ENCODE measurements at places on chromosomes 7 and 10.

- DNase-seq: peak; percentile 52
Measured at GRCh38 chr7:28853834-28854749, 104.0 kb downstream of the TRIL start.

- DNase-seq: no peak
Measured at GRCh38 chr10:125316436-125316835, 156.1 kb upstream of the CTBP2 start.

DNA sequence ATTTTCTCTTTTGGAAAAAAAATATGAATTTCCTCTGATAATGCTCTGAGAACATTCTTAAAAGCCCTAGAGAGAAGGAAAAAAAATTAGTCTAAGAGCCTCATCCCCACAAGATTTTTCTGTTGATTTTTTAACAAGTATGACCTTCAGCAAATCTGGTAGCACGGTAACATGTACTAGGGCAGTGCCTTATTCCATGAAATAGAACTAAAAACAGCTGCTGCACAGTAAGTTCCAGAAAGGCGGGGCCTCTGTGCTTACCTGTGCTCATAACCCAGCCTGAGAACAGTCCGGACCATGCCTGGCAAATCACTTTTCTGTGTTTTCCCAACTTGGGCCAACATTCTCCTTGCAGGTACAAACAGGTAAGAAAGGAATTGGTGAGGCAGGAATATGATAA lies 519.1 kb upstream of the AKR1E2 start:
- no peak for DNase-seq

- no peak for DNase-seq
Measured at GRCh38 chr7:78434281-78434680, 635.7 kb downstream of the PHTF2 start.

DNA sequence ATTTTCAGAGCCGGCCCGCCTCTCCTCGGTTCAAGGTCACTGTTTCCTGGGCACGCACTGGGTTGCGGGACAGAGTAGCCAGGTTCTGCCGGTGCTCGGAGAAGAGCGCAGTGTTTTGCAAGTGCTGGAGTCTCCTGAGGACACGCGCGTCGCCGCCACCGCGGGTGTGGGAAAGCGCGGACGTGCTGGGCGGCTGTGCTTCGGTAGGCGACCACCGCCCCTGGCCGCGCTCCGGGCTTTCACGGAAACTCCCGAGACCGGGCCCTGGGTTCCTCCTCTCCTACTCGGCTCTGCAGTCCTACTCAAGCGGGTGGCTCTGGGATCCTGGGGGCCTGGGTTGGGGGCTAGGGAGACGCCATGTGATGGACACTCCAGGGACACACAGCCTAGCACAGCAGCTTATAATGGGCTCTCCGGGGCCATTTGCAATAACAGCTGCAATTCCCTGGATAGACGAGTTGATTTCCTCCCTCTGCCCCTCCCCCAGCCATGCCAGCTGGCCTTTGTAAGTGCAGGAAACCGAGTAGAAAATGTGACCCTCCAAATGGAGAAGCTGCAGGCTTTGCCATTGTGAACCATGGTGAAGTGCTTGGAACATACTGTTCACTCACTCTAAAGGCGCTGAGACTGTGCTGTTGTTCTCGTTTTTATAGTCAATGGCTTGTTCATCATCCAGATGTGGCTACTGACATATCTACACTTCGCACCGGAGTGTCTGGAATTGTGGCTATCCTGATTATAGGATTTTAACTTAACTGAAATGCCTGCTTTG lies 2.1 kb downstream of the FRAT1 start:
- DNase-seq: no peak

GRCh38 chr10:78491812-78492211 lies 458.1 kb downstream of the RPS24 start:
- DNase-seq: no peak

DNA sequence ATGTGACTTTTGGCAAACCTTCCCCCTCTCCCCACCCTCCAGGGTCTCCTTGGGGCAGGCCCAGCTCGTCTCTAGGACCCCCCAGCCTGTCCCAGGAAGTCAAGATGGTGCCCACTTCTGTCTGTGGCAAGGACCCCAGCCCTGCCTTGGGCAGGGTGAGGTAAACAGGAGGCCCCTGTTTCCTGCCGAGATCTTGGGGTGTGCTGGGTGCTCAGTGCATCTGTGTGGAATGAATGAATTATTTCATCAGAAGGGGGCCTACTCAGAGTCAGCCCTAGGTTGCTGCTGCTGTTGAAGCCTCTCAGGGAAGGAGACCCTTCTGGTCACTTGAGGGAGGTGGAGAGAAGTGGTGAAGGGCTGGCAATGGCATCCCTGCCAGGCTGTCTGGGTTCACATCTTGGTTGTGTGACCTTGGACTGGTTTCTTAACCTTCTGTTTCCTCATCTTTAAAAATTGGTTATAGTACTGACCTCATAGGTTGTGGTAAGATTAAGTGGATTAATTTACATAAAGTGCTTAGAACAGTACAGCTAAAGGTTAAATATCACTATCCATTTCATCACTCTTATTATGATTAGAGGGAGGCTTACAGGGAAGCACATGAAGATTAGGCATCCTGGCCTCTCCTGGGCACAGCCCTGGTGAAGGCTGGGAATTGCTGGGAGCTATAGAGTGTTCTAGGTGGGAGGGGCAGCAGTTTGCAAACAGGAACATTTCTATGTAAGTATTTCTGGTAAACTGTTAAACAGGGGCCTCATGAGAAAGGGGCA lies 67.7 kb downstream of the ZMIZ1 start:
- no peak for DNase-seq

DNA sequence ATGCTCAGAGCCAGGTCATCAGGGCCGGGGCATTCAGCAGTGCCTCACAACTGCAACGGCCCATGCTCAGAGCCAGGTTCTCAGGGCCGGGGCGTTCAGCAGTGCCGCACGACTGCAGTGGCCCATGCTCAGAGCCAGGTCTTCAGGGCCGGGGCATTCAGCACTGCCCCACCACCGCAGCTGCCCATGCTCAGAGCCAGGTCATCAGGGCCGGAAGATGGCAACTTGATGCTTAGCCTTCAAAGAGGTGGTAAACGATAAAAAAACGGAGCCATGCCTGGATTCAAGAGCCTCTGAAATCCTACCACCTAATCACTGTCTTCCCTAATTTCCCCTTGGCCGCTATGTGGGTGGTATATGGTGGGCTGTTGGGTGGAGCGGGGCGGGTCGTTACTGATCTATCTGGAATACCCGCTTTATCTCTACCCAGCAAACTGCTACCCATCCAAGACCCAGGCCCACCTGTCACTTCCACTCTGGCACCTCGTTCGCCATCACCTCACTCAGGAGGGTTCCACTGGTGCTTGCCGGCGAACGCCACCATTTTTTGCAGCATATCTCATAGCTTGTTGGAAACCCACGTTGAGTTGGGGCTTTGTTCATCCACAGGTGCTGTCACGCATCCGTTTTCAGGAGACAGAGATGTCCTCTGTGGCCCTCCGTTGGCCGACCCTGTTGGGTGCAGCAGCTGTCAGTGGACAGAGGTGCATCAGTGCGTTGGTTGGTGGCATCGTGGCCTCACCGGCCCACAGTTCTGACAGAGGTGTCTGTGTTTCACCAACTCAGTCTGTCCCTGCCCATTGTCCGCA lies 221.1 kb downstream of the EBF3 start:
- DNase-seq: no peak

DNA sequence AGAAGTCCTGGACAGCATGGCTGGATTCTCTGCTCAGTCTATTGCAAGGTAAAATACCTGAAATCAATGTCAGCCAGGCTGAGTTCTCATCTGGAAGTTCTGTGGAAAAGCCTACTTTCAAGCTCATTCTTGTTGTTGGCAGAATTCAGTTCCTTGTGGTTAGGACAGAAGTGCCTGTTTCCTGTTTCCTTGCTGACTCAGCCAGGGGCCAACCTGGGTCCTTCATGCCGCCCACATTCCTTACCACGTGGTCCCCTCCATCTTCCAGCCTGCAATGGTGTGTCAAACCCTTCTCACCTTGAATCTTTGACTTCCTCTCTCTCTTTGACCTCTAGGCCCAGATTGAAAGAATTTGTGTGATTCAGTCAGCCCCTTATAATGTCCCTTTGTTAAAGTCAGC lies 197.1 kb upstream of the STK17A start:
- no peak for DNase-seq

DNA sequence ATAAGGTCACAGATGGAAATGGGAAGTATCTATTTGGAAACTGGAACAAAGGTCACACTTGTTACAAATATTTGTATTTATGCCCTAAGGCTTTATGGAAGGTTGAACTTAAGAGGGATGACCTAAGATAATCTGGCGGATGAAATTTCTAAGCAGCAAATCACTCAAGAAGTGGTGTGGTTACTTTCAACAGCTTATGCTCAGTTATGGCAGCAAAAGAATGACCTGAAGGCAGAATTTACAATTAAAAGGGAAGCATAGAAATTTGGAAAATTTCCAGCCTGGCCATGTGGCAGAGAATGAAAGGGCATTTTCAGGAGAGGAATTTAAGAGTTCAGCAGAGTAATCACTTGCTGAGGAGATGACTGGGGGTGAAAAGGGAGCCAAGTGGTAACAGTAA lies 95.8 kb upstream of the TNS3 start:
- DNase-seq: no peak

DNA sequence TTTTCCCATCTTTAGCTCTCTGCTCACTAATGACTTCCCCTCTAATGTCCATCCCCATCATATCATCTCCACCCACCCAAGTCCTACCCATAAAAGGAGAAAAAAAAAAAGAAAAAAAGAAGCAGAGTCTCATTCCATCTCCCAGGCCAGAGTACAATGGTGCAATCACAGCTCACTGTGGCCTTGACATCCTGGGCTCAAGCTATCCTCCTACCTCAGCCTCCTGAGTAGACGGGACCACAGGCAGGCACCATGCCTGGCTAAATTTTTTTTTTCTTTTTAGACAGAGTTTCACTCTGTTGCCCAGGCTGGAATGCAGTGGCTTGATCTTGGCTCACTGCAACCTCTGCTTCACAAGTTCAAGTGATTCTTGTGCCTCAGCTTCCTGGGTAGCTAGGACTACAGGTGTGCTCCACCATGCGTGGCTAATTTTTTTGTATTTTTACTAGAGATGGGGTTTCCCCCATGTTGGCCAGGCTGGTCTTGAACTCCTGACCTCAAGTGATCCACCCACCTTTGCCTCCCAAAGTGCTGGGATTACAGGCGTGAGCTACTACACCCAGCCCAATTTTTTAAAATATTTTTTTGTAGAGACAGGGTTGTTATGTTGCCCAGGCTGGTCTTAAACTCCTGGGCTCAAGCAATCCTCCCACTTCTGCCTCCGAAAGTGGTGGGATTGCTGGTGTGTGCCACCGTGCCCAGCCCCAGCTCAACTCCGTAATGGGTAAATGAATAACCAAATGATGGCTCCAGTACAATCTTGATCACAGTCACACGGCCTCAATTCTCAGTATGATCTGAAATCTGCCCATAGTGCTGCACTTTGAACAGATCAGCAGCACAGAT lies 24.6 kb upstream of the SGMS1 start:
- no peak for DNase-seq

DNA sequence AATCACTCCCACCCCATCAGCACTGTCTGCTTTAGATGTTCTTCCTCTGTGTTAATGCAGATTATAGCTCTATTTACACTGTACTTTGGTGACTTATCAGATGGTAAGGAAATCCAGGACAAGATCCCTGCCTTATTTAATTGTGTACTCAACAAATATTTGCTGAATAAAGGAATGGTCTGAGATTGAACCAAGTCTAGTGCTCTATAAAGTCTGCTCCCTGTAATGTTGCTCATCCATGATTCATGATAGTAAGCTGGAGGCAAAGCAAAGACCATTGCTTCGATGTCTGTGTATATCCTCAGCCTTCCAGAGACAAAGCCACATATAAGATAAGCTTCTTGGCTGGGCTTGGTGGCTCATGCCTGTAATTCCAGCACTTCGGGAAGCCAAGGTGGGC lies 33.5 kb downstream of the PLCE1 start:
- DNase-seq: no peak

DNA sequence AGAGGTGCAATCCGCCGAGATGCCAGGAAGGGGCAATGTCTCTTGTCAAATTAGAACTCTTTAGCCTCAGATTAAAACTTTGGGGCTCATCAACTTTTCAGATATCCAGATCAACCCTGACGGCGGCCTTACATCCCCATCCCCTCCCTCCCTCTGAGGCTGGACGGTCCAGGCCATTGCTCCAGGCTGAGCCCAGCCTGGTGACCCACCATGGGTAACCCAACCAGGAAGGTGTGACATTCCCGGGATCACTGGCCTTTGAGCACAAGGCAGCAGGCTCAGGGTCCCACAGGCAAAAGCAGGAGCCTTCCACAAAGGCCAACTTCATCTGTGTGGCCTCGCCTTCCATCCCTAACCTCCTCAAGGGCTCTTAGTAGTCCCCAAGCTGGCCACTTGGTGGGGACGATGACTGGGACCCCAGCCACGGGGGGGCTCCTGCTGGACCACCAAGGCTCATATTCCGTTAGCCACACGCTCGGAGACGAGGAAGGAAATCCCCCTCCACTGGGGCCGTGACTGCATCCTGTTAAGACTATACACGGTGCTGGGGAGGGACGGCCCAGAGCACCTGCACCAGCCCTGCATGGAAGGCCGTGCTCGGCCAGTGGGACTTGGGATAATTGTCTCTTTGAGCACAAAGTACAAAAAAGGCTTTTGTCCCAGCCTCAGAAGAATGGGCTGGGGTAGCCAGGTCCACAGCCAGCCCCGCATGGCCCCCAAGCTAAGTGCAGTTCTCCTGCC lies 62.8 kb downstream of the ZRANB1 start:
- DNase-seq: no peak

- DNase-seq: no peak
Measured at GRCh38 chr10:21238044-21238443, 287.4 kb downstream of the SKIDA1 start.

DNA sequence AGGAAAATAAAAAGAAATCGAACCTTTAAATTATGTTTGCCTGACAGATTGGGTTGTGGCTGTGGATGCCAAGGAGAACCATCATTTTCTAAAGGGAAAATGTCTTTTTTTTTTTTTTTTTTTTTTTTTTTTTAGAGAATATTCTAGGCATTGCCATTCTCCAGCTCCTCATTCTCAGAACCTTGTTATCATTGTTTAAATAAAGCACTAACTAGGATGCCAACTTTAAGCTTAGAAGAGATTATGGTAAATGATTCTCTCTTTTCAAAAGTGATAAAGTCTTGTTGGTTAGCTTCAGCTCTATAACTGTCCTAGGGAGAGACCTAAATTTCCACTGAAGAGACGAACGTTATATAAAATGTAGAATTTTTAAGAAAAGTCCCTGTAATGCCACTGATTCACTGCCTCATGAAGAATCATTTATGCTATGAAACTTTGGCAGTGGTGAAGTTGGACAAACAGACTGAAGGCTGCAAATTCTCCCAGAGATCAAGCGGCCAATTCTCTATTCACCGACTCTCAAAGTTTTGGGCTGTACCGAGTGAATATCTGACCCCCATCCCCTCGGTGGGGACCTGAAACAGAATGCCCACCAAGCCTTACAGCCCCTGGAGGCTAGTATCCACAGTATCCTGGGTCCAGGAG lies 207.9 kb upstream of the PITRM1 start:
- DNase-seq: no peak

DNA sequence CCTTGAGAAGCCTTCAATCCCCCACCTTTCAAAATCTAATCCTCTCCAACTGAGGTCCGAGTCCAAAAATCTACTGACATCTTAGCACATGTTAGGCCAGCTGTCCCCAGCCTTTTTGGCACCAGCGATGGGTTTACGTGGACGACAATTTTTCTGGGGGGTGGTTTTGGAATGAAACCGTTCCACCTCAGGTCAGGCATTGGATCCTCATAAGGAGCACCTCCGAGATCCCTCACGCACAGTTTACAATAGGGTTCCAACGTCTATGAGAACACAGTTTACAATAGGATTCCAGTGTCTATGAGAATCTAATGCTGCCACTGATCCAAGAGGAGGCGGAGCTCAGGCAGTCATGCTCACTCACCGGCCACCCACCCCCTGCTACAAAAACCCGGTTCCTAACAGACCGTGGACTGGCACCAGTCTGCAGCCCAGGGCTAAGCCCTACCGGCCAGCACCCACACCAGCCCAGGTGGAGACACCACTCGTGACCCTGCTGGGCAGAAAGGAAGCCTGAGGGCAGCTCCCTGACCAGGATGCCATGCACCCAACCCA lies 107.6 kb downstream of the DIP2C start:
- DNase-seq: no peak

All from hypothalamus (tissue), 51 donors.